ENCODE measurements at places on chromosomes 5 and 9.
A peak's percentile ranks its signal among the peaks of the same experiment; 100 is the strongest.

- no peak for DNase-seq
Measured at GRCh38 chr5:141528291-141528984, 39.6 kb downstream of the PCDHGC5 start.

DNA sequence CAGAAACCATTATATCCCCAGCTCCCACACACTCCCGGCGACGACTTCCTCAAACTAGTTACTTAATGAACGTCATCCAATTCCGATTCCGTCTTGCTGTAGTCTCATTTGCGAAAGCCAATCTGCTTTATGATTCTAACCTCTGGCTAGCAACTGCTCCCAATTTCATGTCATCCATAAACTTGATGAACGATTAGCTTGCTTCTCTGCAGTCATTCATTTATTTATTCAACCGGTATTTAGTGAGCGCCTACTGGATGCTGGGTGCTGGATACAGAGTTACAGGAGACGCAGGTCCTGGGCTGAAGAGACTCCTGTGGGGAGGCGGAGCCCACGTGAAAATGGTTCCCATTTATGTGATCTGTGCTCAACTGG is 46.2 kb downstream of the TSPAN17 start:
- no peak for DNase-seq

GRCh38 chr9:78438780-78439179 is 141.9 kb downstream of the PSAT1 start:
- DNase-seq, result no peak

- no peak for DNase-seq
Measured at GRCh38 chr9:107020040-107020530, 157.1 kb downstream of the ZNF462 start.

GRCh38 chr5:96101358-96102089 is 139.9 kb upstream of the ELL2 start:
- no peak for DNase-seq

GRCh38 chr5:151198861-151199260 is 25.0 kb downstream of the CCDC69 start:
- no peak for DNase-seq

DNA sequence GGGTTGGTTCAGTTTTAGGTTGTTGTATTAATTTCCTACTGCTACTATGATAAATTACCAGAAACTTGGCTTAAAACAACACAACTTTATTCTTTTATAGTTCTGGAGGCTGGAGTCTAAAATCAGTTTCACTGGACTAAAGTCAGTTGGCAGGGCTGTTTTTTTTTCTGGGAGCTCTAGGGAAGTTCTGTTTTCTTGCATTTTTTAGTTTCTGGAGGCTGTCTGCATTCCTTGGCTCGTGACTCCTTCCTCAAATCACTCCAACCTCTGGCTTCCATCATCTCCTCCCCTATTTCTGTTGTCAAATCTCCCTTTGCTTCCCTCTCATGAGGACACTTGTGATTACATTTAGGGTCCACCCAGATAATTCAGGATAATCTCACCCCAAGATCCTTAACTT is 51.3 kb upstream of the SUB1 start:
- DNase-seq, result no peak

GRCh38 chr5:14464671-14465070 is 116.9 kb upstream of the OTULINL start:
- DNase-seq, result no peak

DNA sequence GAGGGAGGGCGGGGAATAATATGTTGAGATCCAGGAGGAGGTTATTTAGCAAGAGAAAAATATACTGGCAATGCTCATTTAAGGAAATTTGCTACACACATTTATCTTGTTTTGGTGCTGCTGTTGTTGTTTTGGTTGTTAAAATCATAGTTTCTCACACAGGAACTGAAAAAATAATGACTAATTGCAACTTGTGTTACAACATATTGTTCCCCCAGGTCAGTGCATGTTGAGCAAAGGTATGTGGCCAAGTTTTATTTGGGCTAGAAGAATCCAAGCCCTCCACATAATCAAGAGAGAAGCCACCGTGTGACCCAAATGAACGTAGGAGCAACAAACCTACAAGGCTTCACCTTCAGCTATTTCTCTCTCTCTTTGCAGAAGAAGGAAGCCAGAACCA is 220.3 kb upstream of the DAPK1 start:
- DNase-seq, result no peak

DNA sequence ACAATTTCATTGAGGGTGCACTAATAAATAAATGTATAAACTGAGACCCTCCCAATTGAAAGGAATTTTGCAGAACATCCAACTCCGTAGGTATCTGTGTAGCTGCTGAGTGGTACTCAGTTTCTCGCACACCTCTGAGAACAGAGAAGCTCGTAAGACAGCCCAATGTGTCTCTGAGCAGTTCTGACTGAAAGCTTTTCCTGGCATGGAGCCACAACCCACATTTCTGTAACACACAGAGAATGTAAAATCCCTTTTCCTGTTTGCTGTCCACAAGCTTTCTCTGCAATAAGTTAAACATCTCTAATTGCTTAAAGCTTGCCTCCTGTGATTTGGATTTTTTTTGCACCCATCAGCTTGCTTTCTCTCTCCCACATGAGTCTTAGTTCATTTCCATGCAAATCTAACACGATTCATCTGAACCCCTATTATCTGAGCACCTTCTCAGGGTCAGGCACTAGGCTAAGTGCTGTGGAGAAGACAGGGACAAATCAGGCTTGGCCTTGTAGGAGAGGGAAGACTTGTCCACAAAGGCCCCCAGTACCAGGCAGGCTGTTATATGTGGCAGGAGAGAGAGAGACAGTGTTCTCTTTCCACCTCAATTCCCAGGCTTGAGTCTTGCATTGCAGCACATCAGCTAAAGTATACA is 44.2 kb upstream of the COL15A1 start:
- no peak for DNase-seq

GRCh38 chr5:149135536-149136201 is 5.6 kb upstream of the ABLIM3 start:
- DNase-seq, result no peak

DNA sequence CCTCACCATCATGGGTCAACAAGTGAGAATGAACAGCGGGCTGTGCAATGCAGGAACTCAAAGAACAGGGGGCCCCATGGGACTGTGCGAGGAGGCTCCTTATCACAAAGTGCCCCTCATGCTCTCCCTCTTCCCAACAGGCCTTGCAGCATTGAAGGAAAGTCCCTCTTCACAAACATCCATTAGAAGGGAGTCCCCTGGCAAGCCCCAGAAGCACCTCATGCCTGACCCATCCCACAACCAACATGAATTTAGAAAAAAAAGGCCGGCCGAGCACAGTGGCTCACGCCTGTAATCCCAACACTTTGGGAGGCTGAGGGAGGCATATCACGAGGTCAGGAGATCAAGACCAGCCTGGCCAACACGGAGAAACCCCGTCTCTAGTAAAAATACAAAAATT is 122.6 kb upstream of the FSTL4 start:
- no peak for DNase-seq

- DNase-seq, result no peak
Measured at GRCh38 chr5:146906803-146907202, 28.2 kb upstream of the PPP2R2B start.

- no peak for DNase-seq
Measured at GRCh38 chr5:35884773-35885172, 28.1 kb downstream of the IL7R start.

- no peak for DNase-seq
Measured at GRCh38 chr5:176418251-176418650, 1.9 kb upstream of the CLTB start.

DNA sequence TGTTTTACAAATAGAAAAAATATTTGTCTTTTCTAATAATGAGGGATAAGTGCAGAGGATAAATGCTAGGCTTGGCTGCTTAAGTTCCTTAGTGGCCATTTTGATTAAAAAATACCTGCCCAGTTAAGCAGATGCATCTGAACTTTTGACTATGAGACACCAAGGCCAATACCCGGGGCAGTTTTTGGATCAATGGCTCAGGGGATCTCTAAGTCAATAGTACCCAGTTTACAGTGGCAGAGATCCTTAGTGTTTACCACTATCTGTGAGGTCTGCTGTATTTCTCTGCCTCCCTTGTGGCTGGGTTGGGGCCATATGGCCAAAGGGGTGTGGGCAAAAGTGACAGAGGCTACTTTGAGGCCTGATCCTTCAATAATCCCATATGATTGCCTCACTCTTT is 184.5 kb upstream of the MAST4 start:
- no peak for DNase-seq

DNA sequence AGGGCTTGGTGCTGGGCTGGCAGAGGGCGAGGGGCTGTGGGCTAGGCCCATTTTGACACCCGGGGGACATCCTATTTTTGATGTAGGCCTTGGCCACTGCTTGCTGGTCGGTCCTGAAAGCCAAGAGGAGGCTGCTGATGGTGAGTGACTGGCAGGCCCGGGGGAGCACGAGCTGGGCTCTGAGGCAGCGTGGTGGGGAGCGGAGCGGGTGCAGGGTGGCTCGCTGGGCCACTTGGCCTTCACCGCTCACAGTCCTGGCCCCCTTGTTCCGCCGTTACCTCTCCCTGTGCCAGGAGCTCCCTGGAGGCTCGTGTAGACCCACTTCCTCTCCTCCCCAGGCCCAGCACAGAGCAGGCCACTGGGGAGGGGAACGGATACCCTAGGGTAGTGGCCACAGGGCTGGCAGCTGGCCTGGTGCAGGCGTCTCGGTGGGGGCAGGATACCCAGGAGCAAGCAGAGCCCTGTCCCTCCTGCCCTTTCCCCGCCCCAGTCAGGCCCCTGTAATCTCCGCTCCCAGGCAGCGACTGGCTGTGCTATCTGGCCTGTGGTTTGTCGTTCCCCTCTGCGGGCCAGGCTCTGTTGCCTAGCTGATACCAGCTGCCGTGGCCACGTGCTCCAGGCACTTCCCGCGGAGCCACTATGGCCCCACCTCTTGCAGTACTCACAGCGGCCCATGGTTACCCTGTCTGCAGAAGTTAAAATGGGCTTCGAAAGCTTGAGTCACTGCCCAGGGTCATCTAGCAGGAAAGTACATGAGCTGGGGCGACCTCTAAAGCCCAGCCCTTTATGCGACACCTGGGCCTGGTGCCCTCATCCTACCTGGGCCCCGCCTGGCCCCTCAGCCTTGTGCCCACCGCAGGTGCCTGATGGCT is 11.7 kb upstream of the DOLPP1 start:
- DNase-seq, result no peak

- DNase-seq, result no peak
Measured at GRCh38 chr5:121432-121831, 29.5 kb downstream of the PLEKHG4B start.

GRCh38 chr5:102867992-102868662 is 113.0 kb downstream of the PAM start:
- no peak for DNase-seq

- no peak for DNase-seq
Measured at GRCh38 chr5:91328743-91329142, 54.4 kb downstream of the ARRDC3 start.

DNA sequence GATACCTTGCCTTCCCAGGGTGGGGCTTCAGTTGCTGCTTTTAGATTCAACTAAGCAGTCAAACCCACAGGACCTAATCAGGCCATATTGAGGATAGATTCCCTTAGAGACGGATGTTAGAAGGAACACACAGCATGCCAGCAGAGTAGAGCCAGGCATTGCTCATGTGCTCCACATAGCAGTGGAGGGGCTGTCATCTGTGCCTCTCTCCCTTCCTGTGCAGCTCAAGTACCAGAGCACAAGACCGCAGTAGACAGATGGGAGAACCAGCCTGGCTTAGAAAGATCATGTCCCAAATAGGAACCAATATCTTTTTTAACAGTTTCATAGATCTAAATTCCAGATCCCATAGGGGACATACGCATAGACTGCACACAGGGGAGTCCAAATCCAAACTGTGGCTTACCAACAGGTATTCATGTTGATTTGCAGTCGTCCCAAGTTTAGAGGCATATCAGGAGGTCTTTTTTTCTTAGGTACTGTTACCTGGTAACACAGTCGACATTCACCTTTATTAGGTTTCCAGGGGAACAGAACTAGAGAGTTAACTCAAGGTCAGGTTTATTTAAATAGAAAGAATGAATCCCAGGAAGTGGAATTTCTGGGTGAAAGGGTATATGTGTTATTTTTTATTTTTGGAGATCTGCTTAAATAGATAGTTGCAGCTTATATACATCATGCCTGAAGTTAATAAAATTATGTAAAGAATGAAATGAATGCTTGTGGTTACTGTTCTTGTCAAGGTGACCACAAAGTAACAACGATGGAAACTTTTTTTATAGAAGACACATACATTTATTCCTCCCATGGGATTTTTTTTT is 43.5 kb upstream of the PCAT7 start:
- DNase-seq, result no peak

DNA sequence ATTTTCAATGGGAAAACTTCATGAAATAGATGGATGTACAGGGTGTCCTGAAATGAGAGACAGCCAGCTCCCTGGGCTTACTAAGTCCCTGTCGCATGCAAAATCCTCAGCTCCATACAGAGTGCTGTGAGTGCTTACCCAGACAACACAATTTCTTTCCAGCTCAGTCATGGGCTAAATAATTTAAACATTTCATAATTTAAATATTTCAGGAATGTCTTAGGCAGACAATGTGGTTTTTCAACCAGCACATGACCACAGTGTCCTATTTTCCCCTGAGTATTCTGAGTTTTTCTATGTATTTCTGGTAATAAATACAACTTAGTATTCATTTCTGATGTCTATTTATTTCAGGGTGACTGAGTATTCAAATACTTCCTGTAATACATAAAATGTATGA is 188.5 kb upstream of the SNX2 start:
- no peak for DNase-seq

GRCh38 chr5:6176102-6176693 is 202.1 kb downstream of the MED10 start:
- peak; percentile 42 for DNase-seq

GRCh38 chr9:127178686-127179632 is 56.5 kb upstream of the ANGPTL2 start:
- DNase-seq, result no peak

- DNase-seq, result no peak
Measured at GRCh38 chr5:92939428-92939827, 641.6 kb downstream of the NR2F1-AS1 start.

GRCh38 chr5:1730487-1730847 is 69.2 kb downstream of the MRPL36 start:
- no peak for DNase-seq

DNA sequence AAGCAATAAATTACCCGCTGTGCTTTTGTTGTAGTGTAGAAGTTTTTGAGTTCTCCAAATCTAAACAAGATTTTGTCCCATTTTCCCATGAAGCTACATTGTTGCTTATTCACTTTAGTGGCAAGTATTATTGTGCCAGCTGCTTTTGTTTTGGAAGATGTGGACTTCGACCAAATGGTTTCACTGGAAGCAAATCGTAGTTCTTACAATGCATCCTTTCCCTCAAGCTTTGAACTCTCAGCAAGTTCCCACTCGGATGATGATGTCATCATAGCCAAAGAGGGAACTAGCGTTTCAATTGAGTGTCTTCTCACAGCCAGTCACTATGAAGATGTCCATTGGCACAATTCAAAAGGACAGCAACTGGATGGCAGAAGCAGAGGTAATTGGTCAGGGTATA is 10.9 kb downstream of the MFAP3 start:
- no peak for DNase-seq

- DNase-seq, result no peak
Measured at GRCh38 chr9:90107726-90108655, 503.2 kb downstream of the GADD45G start.
